Sigmoid colon (tissue), 7 donors: ENCODE measurements at places on chromosomes 1 and 21.

DNA sequence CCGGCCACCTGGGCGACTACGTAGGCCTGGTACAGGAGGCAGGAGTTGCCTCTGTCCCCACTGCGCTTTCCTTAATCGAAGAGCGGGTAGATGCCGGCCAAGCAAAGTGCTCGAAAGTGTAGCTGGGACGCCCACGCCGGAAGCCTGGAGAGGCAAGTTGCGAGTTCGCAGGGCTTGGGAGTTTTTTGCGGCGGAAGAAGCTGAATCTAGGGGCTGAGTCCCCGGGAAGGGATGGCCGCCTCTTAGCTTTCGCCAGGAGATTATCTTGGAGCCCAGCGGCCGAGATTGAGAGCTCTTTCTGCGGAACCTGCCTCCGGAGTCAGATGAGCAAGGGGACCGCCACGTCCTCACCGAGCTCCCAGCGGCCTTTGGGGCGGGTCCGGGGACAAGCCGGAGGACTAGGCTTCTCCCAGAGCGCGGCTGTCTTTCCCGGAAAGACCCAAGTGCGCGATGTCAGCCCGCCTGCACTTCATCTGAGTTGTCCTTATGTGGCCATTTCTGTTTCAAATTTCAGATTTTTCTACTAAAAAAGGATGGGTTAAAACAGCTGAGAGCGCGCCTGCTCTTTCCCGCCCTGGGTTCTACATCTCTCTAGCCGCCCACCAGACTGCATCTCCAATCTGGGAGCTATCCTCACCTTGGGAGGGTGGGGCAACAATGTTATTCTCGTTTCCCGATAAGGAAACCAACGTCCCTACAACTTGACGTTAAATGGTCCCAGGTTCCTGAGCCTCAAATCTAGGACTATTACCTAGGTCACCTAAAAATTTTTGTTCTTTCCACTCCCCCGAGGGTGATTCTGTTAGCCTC lies 12.4 kb upstream of the TBX15 start:
- peak; percentile 59 for DNase-seq

DNA sequence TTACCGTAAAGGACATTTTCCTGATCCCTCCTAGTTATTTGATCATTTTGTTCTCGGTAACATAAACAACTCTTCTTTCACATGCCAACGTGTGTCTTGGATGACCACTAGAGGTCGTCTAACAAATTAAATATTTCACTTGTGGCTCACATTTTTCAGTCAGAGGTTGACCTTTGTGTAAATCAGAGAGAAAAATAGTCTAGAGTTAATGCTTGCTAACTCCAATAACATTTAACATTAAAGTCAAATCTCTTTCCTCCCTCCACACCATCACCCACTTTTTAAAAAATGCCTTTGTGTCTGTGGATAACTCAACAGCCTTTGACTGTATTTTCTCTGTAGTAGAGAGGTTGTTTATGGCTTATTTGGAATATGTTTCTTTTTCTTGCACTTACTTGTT lies 220.5 kb upstream of the B3GALT2 start:
- no peak for DNase-seq

DNA sequence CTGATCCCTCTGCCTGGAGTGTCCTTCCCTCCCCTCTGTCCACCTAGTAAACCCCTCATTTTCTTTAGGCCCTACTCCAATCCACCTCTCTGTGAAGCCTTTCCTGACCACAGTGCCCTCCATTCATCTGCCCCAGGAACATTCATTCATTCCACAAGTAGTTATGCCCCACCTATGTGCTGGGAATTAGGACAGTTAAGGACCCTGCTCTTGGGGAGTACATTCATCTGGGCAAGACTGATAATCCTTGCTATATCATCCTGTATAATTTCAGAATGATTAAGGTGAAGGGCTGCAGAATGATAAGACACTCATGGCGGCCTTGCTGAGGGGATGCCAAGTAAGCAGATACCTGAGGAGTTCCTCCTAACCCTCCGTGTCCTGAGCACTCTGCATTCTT lies 10.3 kb upstream of the FAM20B start:
- no peak for DNase-seq

DNA sequence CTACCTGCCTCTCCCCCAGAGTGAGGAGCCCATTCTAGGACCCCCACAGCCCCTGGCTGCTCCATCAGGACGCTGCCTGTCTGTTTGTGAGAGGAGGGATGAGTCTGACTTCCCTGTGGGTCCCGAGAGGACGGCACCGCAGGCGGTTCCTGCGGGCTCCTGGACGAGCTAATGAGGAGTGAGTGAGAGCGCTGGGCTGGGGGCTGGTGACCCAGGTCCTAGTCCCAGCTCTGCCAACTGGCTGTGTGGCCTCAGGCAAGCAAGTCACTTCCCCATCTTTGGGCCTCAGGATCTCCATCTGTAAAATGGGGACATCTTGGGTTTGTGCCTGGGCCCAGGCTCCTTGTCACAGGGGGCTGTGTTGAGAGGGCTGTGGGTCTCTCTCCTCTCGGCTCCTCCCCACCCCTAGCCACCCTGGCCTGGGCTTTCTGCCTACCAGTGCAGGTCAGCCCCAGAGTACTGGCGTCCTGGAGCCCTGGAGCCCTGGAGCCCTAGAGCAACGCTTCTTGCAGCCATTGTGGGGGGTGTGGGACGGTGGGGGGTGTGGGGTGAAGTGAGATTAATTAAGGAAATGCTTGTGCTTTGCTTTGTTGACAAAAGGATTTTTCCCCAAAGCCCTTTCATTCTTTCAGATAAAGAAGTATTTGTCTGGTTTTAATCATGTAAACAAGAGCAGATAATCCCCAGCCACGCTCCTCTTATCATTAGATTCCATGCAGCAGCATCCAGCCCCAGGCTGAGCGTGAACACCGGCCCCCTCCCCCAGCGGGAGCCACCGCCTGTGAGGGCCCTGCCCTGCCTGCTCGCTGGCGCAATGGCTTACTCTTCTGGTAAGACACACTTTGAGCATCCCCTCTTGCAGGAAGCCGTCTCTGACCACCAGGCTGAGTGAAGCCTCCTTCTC lies 26.8 kb downstream of the SLC1A7 start:
- DNase-seq: no peak

DNA sequence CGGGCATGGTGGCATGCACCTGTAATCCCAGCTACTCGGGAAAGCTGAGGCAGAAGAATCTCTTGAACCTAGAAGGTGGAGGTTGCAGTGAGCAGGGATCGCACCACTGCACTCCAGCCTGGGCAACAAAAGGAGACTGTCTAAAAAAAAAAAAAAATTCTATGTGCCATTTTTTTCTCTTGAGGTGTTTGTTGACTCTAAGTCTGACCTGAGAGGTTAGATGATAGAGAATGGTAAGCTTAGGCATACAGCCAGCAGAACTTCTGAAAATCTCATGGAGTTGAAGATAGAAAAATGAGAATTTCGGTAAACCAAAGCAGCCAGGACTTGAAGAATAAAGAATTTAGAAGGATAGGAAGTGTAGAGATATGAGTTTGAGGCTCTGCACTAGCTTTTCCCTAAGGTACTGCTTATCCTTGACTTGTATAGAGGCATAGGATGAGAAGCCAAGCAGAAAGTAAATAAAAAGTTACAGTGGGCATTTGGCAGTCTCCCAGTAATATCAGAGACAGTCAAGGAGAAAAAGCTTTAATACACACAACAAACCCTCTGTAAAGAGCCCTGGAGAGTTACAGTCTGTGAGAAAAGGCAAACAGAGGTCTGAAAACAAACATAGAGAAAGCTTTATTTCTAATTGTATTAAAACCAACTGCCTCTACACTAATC lies 24.3 kb downstream of the F13B start:
- DNase-seq: no peak

DNA sequence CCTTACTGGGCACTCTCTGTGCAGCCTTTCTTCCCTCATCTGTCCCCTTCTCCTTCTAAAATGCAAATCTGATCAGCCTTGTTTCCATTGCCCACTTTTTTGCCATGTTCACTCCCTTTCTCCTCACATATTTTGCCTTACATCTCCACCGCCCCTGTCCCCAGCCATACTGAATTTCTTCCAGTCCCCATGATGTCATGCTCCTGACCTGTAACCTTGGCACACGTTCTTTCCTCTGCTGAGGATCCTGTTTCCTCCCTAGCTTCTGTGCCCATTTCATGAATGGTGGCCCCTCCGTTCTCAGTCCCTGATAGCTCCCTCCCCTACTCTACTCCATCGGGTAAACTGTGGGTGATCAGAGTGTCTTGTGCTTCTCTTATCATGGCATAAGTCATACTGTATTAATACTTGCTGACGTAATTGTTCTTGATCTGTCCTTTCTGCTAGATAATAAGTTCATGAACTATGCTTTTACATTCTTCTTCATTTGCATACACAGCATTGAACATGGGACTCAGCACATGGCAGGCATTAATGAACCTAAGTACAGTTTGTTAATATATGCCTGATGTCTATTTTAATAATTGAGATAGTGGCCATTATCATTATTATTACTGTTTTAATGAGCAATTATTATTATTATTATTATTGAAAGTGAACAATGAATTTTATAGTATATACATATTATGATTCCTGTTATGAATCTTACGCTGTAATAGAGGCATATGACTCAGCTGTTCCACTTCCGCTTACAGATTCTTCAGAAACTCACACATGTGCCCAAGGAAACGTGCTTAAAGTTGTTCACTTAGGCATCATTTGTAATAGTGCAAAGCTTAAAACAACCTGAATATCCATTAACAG lies 28.5 kb downstream of the MAP3K21 start:
- no peak for DNase-seq

DNA sequence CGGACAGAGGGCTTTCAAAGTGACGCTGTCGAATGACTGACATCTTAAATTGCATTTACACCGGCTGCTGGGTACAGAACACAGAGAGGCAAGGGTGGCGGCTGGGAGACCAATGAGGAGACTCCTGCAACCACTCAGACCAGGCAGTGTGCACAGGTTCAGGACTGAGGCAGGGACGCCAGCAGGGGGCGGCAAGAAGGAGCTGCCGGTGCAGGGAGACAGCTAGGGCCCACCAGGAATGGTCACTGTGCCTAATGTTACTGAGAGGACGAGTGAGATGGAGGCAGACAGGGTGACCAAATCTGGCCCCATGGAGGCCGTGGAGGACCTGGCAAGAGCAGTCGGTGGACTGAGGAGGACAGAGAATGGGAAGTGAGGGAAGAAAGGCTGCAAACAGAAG lies 23.5 kb downstream of the GLIS1 start:
- DNase-seq: no peak

- DNase-seq: no peak
Measured at GRCh38 chr1:5430911-5431697, 561.1 kb downstream of the NPHP4 start.

- DNase-seq: no peak
Measured at GRCh38 chr1:225631021-225631663, 21.8 kb downstream of the ENAH start.

DNA sequence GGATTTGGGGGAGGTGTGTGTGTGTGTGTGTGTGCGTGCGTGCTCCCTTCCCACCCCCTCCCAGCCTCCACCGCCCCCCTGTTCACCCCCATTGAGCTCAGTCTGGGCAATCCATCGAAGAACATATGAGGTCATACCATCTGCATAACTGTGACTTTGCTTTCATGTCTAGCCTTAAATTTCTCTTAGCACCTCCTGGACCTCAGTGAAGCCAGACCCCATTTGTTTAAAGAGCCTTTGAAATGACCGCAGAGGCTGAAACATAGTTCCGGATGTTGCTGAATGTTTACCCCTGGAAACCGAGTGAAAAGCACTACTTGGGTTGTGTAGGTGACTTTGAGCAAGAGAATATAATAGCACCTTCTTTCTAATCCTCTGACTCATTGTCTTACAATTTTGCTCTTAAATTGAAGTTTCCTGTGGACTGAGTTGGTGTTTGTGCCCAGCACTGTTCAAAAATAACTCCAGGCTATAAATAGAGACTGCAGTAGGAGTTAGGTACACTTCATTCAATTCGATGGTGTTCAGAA lies 75.4 kb downstream of the UBE4B start:
- no peak for DNase-seq

DNA sequence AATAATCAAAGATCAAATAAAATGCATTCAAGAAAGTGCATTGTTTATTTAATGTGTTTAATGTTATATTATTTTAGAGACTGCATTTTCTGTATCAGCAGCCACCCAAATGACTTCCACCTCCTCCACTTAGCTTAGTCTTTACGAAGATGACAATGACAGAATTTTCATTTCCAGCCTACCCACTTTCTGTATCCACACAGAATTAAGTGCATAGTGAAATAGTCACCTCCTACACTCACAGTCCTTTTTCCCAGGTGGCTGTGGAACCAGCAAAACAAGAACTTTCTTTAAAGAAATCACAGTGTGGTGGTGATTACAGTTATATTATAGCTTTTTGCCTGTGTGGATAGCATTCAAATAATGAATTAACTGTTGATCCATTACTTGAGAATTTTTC lies 66.2 kb upstream of the KCNK1 start:
- no peak for DNase-seq

GRCh38 chr1:70874063-70874462 lies 173.6 kb downstream of the PTGER3 start:
- no peak for DNase-seq

- DNase-seq: peak; percentile 7
Measured at GRCh38 chr1:3024588-3024987, 3.3 kb downstream of the ACTRT2 start.

DNA sequence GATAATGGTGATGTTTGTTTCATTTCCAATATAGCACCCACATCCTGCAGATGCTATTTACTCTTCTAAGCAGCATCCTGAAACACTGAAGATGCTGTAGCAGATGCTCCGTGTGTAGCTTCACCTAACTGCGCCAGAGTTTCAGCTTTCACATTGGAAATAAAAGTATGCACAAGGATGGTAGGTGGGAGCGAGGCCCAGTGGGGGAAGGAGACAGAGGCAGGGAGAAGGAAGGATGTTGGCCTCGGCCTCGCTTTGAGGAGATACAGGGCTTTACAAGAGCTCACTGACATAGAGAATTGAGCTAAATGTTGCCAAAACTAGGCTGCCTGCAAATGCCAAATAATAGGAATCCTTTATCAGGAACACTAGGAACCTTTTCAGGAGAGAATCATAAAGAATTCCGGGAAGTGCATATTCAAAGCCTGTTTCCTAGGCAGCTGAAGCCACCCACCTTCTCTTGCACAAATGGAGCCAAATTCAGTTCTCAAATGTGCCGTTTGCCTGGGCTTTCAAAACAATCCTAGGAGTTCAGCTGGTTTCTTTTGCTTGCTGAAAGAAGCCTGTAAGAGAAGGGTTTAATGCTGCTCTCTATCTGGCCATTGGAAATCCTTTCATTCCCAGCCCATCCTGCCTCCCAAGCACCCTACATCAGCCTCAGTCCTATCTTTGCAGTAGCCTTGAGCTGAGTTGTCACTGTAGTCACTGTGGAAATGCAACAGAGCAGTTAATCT lies 135.4 kb upstream of the ATP1B1 start:
- no peak for DNase-seq

- DNase-seq: peak; percentile 83
Measured at GRCh38 chr1:152048416-152049009, 11.7 kb upstream of the S100A11 start.

GRCh38 chr21:17758683-17759082 lies 60.5 kb downstream of the C21orf91 start:
- DNase-seq: no peak

- no peak for DNase-seq
Measured at GRCh38 chr21:36478207-36478701, 1.7 kb downstream of the CLDN14 start.

- no peak for DNase-seq
Measured at GRCh38 chr1:182698971-182699370, 14.6 kb upstream of the RGS8 start.
